ENCODE measurements at places on chromosomes 2 and 18. TPM values are rescaled to one million over a fixed set of nuclear protein-coding genes. Genes with fewer than 3 reads are reported as not detected.

DNA sequence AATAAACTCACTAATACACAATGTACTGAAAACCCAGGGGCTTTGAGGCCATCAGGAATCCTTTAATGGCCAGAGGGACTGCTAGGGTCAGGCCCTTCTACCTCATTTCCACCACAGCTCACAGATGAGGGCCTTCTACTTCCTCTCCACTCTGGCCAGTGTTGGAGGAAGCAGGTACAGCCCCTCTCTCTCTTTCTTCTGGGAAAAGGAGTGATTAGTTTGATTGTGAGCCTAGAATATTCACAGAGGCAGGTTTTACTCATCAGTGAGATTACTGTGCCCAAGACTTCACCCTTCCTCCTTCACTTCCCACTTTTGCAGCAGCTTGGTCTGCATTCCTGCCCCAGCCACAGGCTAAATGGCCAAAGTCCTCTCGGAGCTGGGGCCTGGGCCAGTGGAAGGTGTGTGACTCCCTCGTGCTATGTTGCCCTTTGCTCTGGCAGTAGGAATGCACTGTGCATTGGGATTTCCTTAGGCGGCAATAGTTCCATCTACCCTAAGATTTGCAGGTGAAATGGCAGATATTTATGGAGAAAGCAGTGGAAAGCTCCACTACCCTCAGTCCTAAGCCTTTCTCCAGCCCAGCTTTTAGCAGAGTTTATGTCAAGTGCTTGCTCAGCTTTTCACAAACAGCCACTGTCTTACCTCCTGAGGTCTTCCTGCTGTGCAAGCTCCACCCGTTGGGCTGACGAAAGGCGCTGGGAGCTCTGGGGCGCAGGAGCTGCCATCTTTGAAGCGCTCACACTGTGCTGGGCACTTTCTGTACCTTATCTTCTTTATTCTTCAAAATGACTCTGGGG lies 36.2 kb upstream of the YES1 start:
- DNase-seq = no peak

- DNase-seq = no peak
Observed at GRCh38 chr2:79638954-79639353, 126.1 kb downstream of the CTNNA2 start.

DNA sequence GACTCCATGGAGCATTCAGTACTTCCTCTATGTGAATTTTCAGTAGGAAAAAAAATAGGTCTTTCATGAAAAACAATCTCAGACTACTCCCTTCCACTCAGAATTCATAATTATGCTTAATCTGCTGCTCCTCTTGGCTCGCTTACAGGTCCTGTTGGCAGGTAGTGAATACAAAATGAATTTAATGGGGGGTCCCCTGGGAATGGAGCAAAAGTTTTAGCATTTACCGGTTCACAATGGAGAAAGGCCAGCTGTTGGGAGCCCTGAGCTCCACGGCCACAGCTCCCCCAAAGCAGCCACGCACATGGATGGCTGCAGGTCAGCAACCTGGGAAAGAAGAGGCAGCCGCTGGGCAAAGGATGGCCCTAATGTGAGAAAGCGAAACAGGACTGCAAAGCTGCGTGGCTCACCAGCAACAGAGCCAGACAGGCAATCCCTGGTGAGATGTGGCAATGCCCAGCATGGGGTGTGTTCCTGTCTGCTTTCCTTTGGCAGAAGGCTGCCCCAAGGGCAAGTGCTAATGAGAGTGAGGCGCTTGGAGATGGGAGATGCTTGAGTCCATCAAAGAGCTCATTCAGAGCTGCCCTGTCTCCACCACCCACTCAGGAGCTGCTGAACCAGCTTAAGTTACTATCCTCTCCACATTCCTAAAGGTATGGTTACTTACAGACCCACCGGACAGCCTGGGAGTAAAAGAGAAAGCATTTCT lies 447.4 kb downstream of the EPHA4 start:
- no peak for DNase-seq

DNA sequence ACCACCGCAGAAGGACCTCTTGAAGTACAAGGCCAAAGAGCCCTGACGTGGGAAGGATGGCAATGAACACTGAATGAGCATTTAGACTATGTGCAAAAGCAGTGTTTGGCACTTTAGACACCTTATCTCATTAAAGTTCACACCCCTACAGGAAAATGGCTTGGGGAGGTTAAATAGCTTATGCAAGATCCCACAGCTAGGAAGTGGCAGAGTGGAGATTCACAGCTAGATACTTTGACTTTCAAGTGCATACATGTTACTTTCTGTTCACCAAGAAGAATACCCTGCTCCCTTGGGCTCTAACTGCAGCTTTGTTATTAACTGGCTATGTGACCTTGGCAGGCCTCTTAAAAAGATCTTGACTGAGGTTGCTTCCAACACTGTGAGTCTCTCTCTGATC lies 58.2 kb downstream of the ICOS start:
- DNase-seq = no peak

- no peak for DNase-seq
Observed at GRCh38 chr2:159298967-159299366, 12.5 kb upstream of the WDSUB1 start.

DNA sequence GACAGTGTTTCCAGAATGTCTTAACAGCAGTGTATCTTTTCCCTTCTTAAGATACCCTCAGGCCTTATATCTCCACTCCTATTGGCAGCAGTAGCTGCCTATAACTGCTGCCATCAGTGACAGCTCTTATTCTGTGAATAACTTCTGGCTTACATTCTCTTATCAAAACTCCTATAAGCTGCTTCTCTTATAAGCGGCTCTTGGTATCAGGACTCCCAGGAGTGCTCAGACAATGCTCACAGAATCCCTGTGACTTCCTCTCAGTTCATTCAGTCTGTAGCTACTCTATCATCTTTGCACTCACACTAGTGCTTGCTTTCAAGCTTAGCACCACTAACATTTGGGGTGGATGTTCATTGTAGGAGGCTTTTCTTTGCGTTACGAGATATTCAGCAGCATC lies 143.7 kb upstream of the CDH7 start:
- DNase-seq = no peak

The CHRND gene
- polyA plus RNA-seq = 0.31 TPM

The CHRNA1 gene
- polyA plus RNA-seq = 3.8 TPM

Measured in left renal cortex interstitium (tissue), 4 donors.